ENCODE measurements at places on chromosomes 2 and 18.

- no peak for DNase-seq
Observed at GRCh38 chr2:240277073-240277806, 136.8 kb upstream of the OTOS start.

GRCh38 chr18:25164211-25164847, 187.6 kb downstream of the ZNF521 start:
- DNase-seq = no peak

DNA sequence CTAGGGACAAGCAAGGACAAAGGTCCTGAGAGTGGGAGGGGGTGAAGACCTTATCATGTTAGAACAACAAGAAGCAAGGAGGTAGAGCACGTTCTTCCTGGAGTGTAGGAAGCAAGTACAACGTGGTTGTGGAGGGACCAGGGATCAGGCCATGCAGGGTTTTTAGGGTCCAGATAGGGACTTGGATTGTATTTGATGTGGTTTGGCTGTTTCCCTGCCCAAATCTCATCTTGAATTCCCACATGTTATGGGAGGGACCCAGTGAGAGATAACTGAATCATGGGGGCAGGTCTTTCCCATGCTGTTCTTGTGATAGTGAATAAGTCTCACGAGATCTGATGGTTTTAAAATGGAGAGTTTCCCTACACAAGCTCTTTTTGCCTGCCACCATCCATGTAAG, 53.2 kb downstream of the ICA1L start:
- DNase-seq = no peak

DNA sequence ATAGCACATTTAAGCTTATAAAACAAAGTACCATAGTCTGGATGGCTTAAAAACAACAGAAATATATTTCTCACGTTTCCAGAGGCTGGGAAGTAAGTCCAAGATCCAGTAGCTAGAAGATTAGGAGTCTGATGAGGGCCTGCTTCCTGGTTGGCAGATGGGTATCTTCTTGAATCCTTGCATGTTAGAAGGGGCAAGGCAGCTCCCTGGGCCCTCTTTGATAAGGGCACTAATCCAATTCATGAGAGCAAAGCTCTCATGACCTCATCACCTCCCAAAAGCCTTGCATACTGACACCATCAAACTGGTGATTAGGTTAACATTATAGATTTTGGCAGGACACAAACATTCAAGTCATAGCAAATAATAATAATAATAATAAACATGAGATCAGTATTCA, 146.4 kb downstream of the CCDC102B start:
- no peak for DNase-seq

DNA sequence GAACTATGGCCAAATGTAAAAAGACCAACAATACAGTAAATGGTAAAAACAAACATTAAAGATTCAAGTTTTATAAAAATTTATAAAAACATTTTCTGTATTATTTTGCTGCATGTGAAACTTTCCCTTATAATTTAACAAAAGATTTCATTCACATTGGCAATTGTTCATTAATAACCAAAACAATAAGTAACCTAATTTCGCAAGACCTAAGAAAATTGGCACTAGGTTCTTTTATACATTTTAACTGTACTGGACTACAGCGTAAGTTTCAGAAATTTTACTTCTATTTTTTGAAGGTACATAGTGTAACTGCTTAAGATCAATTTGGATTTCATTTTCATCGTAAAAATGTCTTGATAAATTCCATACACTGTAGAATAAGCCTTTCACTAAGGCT, 77.2 kb downstream of the FANCL start:
- DNase-seq = no peak

DNA sequence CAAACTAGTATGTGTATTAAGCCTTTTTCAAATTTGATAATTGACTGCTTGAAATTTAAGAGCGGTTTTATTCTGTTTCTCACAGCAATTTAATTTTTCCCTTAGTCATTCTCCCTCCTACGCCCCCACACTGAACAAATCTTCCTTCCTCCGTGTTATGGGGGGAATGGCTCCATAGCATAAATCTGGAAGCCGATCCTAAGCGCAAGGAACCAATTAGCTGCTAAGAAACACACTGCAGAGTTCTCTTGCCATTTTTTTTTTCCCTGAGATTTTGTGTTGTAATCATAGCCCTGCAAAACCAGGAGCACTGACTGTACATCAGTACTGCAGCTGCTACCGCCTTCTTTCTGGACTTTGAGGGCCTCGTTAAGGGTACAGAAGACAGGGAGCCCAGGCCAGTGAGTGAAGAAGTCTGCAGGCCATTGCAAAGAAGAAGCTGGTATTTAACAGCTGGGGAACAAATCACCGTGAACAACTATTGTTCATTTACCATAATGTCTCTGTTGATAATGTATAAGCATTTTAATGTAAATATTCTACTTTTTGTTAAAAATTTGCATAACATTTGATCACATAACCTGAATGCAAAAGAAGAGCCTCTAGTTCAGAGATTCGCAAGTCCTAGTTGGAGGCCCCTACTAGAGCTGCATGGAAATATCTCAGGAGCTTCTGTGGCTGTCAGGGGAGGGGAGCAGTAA, 264.0 kb downstream of the LRATD1 start:
- no peak for DNase-seq

DNA sequence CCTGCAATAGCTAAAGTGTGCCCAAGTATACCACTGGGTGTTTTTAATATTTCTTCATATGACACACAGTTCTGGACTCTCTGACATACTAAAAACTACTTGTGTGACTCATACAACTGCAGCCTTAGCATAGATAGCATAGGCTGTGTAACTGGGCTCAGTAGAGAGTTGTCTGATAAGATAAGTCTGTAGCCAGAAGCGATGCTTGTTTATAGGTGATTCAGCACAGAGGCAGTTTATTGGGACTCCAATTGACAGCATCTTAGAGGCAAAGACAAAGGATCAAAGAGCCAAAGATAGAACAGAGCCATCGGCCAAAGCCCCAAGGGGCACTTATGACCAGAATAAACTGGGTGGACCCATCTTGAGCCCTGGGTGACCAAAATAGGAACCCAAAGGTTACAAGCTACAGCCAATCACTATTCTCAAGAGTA, 42.3 kb downstream of the AAK1 start:
- peak; percentile 45 for DNase-seq

DNA sequence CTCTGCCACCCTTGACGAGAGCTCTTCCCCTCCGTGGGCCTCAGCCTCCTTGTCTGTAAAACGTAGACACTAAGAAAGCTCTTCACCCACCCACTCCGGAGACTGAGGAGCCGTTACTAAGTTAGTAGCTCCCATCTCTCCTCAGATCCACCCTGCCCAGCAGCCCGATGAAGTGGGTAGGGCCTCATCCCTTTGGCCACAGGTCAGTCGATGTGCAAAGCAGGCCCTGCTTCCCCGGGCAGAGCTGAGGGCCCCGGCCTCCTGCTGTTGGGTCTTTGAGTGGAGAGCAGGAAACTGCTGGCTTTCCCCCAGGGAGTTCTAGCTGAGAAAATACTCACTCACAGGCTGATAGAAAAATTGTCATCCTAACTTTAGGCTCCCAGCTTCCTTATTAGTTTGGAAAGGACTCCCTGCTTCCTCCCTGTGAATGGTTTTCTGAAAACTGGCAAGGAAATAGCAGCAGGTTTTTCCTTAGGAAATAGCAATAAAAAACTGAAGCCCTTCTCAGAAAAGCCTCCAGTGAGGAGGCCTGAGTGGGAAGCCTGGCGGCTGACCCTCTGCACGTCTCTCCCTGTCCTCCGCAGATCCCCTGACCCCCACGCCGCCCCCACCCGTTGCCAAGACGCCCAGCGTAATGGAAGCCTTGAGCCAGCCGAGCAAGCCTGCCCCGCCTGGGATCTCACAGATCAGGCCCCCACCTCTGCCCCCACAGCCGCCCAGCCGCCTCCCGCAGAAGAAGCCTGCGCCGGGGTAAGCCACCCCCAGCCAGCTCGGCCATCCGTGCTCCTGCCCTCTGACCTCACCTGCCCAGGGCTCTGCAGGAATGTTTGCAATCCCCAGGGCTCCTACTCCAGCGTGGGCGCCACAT, 30.2 kb downstream of the ITGB1BP1 start:
- DNase-seq = no peak

DNA sequence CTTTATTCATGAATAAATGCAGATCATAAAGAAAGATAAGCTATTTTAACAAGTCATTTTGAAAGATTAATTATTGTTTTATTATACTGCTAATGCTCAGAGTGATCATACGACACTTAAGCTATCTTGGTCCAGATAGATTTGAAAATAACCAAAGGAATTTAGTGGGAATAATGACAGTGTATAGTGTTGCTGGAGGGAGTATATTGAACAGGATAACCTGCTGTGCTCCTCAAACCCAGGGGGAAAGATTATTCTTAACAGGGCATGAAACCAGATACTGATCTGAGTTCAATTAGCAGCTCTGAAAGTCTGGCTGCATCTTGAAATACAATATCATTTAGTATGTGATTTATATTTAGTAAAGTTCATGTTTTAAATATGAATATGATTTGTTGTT, 216.3 kb upstream of the ITGA4 start:
- DNase-seq = no peak

- no peak for DNase-seq
Observed at GRCh38 chr2:233418761-233419546, 64.7 kb downstream of the DGKD start.

GRCh38 chr2:134413430-134413829, 159.6 kb downstream of the MGAT5 start:
- DNase-seq = no peak

DNA sequence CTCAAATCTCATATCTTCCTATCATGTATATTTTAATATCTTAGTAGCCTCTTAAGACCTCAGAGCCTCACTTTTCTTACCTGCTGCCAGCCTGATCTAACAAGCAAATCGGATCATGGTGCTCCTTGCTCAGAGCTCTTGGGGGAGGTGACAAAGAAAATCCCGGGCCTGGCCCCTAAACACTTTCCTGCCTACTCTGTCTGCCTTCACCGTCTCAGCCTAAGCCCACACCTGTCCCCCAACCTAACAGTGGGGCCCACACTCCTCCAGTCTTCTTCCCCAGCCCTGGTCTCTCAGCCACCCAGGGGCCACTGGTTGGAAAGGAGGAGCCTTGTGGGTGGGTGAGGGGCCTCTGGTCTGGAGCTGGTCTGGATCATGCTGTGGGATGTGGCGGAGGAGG, 207.3 kb downstream of the HAUS1 start:
- no peak for DNase-seq

All from fibroblast of skin of left biceps (primary cell).